ENCODE measurements at places on chromosomes 1 and 21.
A peak's percentile ranks its signal among the peaks of the same experiment; 100 is the strongest.

- DNase-seq, result no peak
Measured at GRCh38 chr1:27878787-27879335, 6.5 kb downstream of the THEMIS2 start.

DNA sequence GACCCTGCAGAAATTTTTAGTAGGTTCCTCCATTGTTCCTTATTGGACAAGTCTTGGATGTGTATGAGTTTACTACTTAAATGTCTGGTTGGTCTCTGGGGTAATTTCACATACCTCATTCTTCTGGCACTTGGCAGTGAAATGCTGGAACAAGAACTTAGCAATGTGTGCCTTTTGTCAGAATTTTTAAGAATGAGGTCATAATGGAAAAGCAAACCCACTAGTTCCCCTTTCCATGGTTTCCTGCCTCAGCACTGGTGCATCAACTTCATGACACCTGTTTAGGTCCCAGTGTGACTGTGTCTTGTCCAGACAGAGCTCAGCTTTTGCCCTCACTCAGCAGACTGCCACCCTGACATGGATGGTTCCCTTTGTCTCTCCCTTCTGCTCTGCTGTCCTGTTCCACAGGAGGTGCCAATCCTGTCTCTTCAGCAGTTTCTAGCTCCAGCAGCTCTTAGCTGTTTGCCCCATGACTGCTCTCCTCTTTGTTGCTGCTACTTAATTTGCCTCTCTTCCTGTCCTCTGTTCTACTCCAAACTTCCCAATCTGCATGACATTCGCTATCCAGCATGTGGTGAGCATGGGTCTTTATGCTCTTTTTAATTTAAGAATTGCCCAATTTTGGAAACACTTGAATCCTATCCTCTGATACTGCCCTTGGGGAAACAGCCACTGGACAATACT, 135.6 kb downstream of the CYYR1 start:
- no peak for DNase-seq

DNA sequence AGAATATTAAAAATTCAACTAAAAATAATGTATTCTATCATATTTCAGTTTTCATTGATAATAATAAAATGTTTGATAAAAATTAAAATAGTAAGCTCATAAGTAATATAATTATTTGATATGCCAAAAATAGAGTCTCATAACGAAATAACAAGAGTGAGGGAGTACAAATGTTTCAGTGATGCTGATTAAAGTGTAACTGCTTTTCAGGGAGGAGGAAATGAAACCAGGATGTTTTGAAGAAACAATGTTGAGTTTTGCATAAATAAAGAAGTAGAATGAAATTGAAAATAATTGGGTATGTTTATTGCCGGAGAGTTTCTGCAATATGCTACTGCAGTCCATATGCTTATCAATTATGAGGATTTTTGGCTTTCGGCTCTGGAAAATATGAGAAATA, 1159.8 kb upstream of the ADGRL2 start:
- DNase-seq, result no peak

DNA sequence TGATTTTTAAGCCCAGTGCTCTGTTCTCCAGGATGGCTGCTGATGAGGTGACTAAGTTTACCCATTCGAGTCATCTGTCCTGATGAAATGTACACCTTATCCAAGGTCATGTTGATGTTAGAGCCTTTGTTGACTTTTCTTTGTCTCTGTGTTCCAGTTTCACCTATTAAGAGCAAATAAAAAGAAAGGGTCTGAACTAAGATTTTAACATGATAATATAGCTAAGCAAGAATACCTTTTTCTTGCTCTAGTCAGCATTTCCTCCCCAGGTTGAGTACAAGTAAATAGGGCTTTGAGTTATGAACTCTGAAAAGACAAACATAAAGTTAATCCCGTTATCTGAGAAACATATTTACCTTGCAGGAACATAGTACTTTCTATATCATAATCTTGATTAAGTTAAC, 52.1 kb upstream of the GPR88 start:
- DNase-seq, result no peak

- peak; percentile 32 for DNase-seq
Measured at GRCh38 chr1:155012026-155012546, 9.5 kb downstream of the ZBTB7B start.

GRCh38 chr1:41486371-41487125, 2.1 kb upstream of the EDN2 start:
- DNase-seq, result no peak

DNA sequence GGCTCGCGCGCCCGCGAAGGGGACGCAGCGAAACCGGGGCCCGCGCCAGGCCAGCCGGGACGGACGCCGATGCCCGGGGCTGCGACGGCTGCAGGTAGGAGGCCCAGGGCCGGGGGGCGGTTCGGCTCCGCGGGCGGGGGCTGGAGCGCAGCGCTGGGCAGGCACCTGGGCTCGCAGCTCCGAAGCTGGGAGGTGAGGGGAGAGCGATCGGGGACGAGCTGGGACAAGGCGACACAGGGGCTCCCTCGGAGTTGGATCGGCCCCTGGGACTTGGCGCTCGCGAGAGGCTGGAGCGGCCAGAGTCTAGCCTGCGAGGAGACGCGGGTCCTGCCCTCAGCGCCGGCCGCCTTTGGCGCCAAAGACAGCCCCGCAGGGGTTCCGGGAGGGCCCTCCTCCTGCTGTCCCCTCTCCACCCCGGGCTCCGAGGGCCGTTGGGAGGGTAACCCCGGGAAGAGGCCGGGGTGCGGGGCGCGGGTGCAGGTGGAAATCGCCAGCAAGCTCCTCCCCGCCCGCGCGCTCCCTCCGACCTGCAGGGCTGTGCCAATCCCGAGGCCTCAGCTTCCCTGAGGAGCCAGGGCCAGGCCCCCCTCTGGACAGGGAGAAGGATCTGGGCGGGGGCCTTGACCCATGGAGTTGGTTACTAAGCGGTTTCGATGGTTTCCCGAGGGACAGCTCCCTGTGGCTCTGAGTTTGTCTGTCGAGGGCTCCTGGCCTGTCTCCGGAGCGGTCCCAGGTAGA, 401 bp downstream of the TP73 start:
- DNase-seq, result no peak

All from H4 (cell line).